Uterine smooth muscle cell (primary cell): ENCODE measurements at places on chromosomes 1 and 21. TPM values are rescaled to one million over a fixed set of nuclear protein-coding genes. Genes with fewer than 3 reads are reported as not detected.

The USF1 gene
- 66.7 and 87.2 TPM in 2 replicates for total RNA-seq

The GIPC2 gene
- total RNA-seq, result 0.11 and 0.12 TPM in 2 replicates

The C8B gene
- not detected in 2 replicates for total RNA-seq

The RSPO1 gene
- total RNA-seq, result 0.11 and 0.25 TPM in 2 replicates

The TRIM46 gene
- 3.9 and 4.9 TPM in 2 replicates for total RNA-seq

The HSD3B2 gene
- total RNA-seq, result not detected in 2 replicates

The DDR2 gene
- 230 and 316 TPM in 2 replicates for total RNA-seq

The ACTN2 gene
- total RNA-seq, result under 0.01 and 0.66 TPM in 2 replicates

The SLC30A7 gene
- total RNA-seq, result 35.1 and 42.4 TPM in 2 replicates

The CD53 gene
- not detected in 2 replicates for total RNA-seq

The SEC16B gene
- total RNA-seq, result 3.4 and 3.7 TPM in 2 replicates

The KRTAP12-4 gene
- not detected in 2 replicates for total RNA-seq

The VWA5B1 gene
- total RNA-seq, result not detected in 2 replicates

The LDLRAD1 gene
- total RNA-seq, result under 0.01 TPM in 1 of 2 replicates, not detected in the other

The INSRR gene
- total RNA-seq, result under 0.01 TPM in 1 of 2 replicates, not detected in the other

The PGM1 gene
- 68.3 and 109 TPM in 2 replicates for total RNA-seq

The CACNA1S gene
- not detected in 2 replicates for total RNA-seq
